CD4-positive, alpha-beta T cell treated with Interleukin-17A for 4 hours (primary cell): ENCODE measurements at places on chromosomes 4 and X.

GRCh38 chr4:114420069-114420468, 178.5 kb upstream of the UGT8 start:
- no peak for DNase-seq

DNA sequence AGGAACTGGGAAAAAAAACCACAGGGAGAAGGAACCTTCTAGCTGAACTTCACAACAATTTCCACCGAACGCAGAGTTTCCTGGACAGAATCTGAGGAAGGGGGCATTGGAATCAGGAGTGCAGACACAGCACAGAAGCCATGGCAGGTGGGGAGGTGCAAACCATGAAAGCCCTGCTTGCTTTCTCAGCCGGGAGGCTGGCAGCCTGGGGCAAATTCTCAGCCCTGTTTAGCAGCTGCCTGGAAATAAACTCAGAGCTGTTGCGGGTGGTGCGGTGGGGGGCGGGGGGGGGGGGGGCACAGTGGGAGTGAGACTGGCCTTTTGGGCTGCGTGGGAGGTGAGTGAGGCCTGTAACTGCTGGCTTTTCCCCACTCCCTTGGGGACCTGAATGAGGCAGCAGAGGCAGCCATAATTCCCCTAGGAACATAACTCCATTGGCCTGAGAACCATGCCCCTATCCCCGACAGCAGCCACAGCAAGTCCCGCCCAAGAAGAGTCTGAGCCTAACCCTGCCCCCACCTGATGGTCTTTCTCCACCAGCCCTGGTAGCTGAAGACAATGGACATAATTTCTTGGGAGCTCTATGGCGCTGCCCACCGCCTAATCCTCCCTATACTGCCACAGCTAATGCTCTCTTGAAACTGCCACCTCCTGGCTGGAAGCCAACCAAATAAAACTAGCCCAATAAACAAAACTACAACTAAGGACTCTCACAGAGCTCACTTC, 176.3 kb downstream of the FAM13A start:
- DNase-seq: no peak

DNA sequence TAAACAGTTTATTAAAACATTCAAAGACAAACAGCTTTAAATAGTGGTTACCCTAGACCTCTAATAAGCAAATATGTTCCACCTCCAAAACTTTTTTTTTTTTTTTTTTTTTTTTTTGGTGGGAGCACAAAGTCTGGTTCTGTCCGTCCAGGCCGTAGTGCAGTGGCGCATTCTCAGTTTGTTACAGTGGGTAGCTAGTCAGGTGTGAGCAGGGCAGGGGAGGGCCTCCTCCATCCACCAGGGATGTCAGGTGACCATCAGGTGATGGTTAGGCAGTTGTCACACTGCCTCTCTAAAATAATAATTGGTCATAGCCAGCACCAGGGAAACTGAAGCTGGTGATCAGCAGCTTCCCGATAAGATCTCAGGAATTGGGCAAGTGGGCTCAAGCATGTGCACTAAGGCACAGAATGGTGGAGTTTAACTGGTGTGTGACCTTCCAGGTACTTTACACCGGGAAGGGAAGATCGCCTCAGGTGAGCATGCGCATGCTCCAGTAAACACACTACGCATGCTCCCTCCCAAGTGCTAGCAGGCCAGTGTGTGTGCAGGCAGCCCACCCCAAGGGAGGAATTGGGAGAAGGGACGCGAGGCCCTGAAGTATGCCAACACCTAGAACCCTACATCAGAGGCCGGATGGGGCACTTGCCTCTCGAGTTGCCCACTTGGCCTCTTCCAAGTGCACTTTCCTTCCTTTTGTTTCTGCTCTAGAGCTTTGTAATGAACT, 27.2 kb downstream of the TNIP2 start:
- DNase-seq: no peak

DNA sequence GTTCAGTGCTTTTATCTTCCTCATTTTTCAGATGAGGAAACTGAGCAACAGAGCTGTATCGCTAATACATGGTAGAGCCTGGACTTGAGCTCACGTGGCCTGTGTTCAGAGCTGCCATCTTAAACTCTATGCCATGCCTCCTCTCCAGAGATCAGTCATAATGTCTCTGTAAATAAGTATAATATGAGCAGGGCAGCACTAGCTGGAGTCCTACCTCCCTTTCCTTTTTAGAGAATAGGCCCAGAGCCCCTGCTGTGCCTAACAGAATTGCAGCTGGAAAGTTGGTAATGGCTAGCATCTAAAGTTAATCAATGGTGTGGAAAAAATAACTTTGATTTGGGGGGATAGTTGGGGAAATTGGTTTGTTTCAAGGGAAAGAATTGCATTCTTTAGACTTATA, 20.4 kb downstream of the CASP6 start:
- DNase-seq: no peak

- DNase-seq: no peak
Observed at GRCh38 chr4:94758700-94759399, 1.1 kb downstream of the BMPR1B start.

GRCh38 chrX:17039826-17040225, 93.4 kb downstream of the REPS2 start:
- no peak for DNase-seq

- DNase-seq: peak; percentile 67
Observed at GRCh38 chr4:87150498-87151261, 69.7 kb downstream of the KLHL8 start.

DNA sequence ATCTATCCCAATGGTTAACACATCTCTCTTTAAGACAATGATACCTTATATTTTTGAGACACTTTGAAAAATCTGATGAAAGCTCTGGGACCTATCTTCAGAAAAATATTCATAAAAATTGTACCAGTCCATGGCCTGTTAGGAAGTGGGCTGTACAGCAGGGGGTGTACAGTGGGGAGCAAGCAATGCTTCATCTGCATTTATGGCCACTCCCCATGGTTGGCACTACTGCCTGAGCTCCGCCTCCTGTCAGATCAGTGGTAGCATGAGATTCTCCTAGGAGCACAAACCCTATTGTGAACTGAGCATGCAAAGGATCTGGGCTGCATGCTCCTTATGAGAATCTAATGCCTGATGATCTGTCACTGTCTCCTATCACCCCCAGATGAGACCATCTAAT, 42.6 kb downstream of the C4orf51 start:
- no peak for DNase-seq

GRCh38 chr4:112153211-112153791, 8.0 kb downstream of the FAM241A start:
- DNase-seq: peak; percentile 32

DNA sequence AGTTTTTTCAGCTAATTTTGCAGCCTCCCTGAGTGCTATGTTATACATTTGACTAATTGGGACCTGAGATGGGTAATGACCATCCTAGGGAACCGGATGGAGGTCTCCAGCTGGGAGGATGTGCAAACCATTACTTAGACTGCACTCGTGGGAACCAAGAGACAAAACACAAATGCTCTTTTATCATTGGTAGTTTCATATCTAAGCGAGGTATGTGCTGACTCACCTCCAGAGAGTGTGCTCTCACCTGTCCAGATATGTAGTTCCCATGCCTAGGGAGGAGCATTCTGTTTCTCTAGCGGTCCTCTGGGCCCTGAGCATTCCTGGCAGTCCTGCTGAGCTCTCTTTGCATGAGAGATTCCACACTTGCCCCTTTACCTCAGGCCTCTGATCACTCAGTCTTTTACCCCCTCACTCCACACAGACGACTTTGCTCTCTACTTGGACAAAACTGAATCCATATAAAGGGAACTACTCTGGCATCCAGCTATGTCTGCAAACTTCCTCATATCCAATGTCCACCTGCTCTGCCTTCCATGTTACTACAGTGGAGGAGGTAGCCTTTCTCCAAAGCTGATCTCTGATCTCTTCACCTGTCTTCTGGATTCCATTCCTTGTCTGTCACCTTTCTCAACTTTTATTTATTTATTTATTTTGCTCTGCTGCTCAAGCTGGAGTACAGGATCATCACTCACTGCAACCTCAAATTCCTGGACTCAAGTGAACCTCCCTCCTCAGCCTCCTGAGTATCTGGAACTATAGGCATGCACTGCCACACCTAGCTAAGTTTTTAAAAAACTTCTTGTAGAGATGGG, 88.4 kb downstream of the LRP2BP start:
- DNase-seq: no peak

GRCh38 chrX:119398974-119399771, at the start of gene SLC25A43:
Gene SLC25A43, plus strand, starts transcription at chrX:119399336. Its CDS starts 68 bp downstream, at chrX:119399404.
- DNase-seq: peak; percentile 56

- DNase-seq: no peak
Observed at GRCh38 chrX:7515681-7516413, 327.1 kb upstream of the VCX start.

DNA sequence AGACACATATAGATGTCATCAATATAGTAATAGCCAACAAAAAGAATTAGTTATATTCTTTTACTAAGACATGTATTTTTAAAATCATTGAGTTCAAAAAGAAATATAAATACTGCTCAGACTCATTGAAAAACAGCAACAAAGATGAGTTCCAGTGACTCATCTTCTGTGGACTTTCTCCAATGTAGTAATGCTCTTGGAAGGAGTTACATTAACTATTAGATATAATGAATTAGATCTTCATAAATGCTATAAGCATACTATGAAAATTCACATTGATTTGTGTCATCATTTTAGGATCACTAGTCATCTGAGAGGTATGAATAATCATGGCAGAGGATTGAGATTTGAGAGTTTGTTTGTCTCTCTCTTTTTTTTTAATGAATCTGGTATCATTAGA, 547.8 kb upstream of the PCDH7 start:
- no peak for DNase-seq

DNA sequence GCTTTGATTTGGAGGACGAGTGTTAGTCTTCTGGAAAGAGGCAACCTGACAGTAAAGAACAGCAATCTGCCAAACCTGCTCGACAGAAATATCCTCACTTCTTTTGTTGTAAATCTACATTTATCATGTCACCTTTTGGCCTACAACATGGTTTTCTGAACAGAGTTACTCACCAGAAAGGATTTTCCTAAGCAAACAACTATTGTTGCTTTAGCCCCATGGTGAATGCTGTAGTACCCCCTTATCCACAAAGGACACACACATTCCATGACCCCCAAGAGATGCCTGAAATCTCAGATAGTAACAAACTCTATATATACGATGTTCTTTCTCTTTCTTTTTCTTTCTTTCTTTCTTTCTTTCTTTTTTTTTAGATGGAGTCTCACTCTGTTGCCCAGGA, 42.7 kb downstream of the TMEM150C start:
- no peak for DNase-seq

DNA sequence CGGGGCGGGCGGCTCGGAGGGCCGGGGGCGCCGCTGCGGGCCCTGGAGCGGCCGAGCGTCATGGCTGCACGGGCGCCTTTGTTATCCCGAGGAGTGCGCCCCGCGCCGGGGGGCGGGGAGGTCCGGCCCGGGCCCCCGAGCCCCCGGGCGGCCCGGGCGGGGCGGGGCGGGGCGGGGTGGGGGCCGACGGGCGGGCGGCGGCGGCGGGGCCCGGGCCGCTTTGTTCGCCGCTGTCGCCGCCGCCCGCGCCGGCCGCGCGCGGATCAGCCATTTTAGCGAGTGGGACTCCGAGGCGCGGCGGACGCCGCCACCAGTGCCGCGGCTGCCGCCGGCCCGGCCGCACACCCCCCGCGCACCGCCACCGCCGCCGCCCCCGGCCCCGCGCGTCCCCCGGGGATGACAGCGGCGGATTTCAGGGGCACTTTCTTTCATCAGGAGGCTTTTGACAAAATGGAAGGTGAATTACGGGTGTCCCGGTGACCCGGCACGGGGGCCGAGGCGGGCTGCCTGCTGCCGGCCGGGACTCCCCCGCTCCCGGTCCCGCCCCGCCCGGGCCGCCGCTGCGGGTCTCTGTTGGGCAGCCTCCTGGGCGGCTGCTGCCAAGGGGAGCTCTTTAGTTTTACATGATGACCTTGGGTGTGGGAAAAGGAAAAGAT, 1.2 kb downstream of the HMGB3 start:
- peak; percentile 27 for DNase-seq

- DNase-seq: no peak
Observed at GRCh38 chr4:85787133-85787532, 312.2 kb downstream of the ARHGAP24 start.

- no peak for DNase-seq
Observed at GRCh38 chr4:48152259-48152658, 18.2 kb upstream of the TXK start.

DNA sequence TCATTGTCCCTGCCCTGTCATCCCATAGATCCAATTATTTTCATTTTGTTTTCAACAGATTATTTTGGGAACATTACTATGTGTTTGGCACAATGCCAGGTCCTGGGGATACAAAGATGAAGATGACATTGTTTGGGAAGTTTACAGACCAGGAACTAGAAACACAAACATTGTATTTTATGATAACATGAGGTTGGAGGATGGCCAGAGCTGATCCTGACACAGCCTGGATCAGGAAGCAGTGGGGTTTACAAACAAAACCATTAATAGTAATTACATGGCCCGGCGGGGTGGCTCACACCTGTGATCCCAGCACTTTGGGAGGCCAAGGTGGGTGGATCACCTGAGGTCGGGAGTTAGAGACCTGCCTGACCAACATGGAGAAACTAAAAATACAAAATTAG, 29.9 kb downstream of the CLRN2 start:
- DNase-seq: no peak

GRCh38 chr4:77454858-77455257, 150.8 kb upstream of the CXCL13 start:
- no peak for DNase-seq

DNA sequence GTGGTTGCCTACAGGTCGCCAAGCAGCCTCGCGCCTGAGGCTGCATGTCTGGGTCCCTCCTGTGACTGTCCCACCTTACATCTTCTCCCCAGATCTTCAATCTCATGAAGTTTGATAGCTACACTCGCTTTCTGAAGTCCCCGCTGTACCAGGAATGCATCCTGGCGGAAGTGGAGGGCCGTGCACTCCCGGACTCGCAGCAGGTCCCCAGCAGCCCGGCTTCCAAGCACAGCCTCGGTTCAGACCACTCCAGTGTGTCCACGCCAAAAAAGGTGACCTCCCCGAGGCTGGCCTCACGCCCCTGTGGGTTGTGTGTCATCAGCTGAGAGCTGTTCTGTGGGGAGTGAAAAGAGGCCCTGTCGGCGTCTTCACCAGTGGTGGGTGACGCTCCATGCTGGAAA, 24.9 kb upstream of the HGFAC start:
- DNase-seq: no peak

DNA sequence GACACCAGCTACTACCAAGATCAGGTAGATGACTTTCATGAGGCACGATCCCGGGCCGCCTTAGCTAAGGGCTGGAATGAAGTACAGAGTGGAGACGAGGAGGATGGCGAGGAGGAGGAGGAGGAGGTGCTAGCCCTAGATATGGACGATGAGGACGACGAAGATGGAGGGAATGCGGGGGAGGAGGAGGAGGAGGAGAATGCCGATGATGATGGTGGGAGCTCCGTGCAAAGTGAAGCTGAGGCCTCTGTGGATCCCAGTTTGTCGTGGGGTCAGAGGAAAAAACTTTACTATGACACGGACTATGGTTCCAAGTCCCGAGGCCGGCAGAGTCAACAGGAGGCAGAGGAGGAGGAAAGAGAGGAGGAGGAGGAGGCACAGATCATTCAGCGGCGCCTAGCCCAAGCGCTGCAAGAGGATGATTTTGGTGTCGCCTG, 481 bp downstream of the UTP3 start:
- peak; percentile 8 for DNase-seq

- peak; percentile 61 for DNase-seq
Observed at GRCh38 chr4:82430964-82431745, 765 bp downstream of the ENOPH1 start.
